ENCODE measurements at places on chromosomes 7 and 10.

DNA sequence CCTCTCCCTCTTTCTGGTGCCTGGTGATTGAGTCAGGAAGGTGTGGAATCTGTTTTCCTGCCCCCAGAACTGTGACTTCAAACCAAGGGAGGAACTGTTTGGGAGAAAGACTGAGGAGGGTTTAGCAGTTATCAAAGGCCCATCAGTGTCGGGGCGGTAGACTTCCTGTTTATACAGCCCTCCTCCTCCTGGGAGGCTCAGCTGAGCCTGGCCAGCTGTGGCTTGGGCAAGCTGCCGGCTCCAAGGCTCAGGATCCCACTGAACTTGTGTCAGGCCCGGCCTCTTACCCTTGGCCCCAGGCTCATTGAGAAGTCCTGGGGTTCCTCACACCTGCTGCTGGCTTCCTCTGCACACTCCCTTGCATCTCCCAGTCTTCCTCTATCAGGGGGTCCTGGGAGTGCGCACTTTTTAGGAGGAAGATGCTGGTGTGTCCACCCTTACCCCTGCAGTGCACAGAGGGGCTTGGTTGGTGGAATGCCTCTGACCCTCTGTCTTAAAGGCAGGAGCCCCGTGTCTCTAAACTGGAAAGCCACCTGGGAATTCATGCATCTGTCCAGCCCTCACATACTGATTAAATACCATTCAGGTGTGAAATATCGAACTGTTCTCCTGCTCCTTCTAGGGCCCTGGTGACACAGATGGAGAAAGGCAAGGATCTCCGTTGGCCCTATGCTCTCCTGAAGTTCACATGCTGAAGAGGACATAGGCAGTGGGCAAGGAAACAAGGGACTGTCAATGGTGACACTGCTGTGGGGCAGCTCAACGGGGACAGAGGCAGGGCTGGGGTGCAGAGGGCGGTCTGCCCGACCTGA is 32.4 kb downstream of the CXCL12 start:
- no peak for ATAC-seq

DNA sequence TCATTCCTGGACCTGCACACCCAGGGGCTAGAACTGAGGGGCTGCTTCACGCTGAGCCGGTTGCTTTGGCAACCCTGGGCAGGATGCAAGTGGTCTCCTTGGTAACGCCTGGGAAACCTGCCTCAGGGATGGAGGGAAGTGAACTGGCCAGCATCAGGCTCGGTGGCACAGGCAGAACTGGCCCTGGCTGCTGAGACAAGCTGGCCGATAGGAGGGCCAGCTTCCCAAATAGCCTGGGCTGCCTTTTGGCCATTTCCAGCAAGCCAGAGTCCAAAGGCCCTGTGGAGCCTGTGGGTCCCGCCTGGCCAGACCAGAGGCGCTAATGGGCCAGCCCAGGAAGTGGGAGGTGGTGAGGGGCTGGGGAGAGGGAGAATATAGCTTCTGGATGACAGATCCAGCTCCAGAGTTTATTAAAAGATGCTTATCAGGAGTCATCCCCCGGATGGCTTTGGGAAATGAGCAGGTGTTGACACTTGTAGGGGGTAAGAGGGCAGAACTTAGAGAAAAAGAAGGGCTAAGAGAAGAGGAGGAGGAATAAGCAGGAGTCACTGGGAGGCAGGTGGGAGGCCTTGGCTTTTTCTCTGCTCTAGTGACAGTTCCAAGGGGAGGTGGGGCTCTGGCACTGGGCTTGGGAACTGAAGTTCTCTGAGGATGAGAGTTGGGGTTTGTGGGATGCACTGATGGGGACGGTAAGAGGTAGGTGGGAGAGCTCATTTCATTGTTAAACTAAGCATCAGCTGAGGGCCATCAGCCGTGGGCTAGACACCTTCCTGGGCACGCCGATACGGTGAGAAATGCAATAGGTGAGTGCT is 9.6 kb downstream of the NEURL1 start:
- ATAC-seq: no peak

- no peak for ATAC-seq
These were observed 137.9 kb downstream of the ELFN1 start for GRCh38 chr7:1807821-1808600.

DNA sequence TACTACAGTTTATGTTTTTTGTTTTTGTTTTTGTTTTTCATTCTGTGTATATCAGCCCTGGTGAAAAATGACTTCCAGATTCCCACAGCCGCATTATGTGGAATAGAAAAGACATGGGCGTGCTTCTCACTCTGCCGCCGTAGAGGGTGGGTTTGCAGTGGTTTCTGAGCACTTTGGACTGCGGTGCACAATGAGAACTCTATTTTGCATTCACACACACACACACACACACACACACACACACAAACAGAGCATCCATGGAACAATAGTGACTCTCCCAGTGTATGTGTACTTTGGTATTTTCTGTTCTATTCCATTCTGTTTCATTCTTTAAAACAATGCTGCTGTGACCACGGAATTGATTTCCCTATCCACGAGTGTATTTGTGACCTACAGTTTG is 657.3 kb upstream of the FOXK1 start:
- ATAC-seq: no peak

DNA sequence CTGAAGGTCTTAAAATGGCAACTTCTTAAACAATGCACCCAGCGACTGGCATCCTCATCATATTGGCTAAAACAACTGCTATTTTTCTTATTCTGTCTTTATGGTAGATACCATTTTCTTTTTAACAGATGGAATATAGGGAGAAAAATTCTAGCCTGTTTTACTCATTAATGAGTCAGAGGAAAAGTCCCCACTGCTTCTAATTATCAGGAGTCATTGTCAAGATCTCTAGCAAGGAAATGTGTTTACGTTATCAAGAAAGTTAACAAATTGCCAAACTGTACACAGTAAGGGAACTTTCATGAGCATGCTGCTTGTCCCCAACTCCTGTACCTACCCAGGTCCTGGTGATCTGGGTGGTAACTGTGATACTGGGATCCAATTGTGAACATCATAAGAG is 117.7 kb upstream of the KIAA1217 start:
- ATAC-seq: no peak

GRCh38 chr10:94192333-94192732 is 170.4 kb downstream of the NOC3L start:
- no peak for ATAC-seq

DNA sequence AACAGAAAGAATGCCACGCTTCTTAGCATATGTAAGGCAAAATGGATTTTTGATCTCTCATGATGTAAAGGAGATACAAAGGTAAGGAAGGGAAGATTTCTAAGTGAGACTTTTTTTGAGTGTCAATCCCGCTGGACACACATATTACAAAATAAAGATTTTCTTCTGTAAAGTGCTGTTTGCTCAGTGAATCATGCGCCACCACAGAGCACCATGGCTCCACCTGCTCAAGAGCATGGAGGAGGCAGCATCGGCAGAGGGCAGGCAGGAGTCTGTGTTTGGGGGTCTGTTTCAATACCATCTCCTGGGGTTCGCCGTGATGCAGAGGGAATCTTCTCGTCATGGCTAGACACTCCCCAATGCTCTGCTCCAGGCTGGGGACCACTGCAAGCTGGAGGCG is 83.5 kb downstream of the ALOX5 start:
- no peak for ATAC-seq

- ATAC-seq: no peak
These were observed 962.8 kb downstream of the DNAJB9 start for GRCh38 chr7:109532262-109532992.

GRCh38 chr7:29794959-29795629 is 11.2 kb upstream of the WIPF3 start:
- ATAC-seq: no peak

- ATAC-seq: no peak
These were observed 62.1 kb upstream of the COL13A1 start for GRCh38 chr10:69739634-69740033.

GRCh38 chr10:49599546-49599945 is 10.6 kb upstream of the SLC18A3 start:
- no peak for ATAC-seq

DNA sequence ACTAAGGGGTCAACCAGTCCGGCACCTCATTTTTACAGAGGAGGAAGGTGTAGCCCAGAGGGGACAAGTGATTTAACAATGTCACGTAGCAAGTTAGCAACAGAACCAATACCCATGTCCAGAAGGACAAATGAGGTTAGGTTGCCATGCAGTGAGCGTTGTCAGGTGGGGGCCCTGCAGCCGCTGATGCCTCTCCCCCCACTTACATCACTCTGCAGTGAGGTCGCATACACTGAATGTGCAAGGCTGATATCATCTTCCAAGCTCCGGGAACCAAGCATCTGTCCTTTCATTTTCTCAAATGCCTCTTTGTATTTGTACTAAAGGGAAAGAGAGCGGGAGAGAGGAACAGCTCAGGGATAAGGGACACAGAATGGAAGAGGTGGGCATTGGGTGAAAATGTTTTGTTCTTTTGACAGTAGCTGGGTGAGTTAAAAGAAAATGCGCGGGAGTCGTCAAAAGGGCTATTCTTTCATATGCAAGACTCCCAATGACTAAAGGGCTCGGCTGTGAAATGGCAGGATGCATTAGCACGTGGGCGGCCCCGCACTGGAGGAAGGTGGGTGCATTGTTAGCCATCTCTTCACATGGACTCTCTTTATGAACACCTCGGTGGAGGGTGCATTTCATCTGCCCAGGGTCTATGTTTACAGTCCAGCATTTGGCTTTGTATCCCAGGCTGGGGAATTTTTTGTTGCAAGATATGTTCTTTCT is 49.7 kb downstream of the NRAP start:
- ATAC-seq: no peak

- ATAC-seq: no peak
These were observed 70.3 kb downstream of the WDR37 start for GRCh38 chr10:1126461-1126860.

DNA sequence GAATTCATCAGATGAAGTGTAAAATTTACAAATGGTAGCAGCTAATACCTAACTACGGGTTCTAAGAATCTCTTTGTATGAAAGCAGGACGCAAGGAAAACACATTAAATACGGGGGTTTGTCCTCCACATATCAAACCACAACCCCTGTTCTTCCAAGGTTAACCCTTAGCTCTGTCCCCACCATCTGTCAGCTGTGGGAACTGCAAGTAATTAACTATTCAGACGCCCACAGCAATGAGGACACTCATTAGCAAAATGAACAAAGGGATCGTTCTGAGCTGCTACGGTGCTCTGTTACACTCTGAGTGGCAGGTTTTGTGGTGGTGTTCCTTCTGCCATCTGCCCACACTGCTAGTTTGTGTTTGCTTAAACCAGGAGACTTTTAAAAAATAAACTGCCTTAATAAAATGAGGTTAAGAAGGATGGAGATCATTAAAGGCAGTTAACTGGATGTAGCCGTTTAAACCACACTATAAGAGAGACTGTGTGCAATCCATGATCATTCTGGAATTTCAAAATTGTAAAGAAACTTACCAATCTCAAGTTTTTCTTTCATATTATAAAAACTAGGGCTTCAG is 51.4 kb downstream of the C10orf67 start:
- ATAC-seq: peak; percentile 50

DNA sequence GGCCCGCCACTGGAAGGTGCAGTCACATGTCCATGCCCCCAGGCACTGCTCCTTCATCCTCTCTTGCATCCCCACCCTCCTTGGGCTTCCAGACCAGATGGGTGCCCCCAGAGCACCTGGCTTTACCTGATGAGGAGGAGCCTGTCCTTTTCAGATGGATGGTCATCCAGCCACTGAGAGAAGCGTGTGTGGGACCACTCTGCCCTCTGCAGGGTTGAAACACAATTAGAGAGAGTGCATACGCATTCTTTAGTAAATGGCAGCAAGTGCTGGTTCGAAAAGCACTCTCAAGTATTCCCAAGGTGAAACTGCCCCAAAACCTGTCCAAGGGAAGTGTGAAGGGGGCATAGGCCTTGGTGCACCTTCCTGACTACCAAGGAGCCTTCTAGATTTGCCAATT is 41.6 kb downstream of the HBP1 start:
- no peak for ATAC-seq

GRCh38 chr7:14236834-14237233 is 247.4 kb upstream of the ETV1 start:
- ATAC-seq: no peak

- ATAC-seq: no peak
These were observed 64.8 kb upstream of the PLPP4 start for GRCh38 chr10:120392245-120392644.

- no peak for ATAC-seq
These were observed 163.7 kb downstream of the SEMA3D start for GRCh38 chr7:85023066-85023712.

DNA sequence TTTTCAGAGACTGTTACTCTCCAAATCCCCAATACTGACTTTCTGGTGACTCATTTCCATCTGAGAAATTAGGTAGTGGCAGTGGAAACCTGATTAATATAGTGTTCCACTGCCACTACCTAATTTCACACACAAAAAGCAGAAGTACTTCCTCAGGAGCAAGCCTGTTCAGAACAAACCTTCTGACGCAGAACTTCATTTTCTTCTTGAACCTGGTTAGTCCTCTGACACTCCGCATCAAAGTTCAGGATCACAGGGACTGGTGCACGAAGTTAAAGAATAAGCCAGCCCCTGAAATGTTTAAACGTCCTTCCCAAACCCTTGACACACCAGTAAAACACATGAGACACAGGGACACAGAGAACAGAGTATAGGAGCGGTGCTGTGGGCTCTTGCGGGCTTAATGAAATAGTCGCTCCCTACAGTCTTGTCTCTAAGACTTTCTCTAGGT is 4.4 kb downstream of the WDR91 start:
- no peak for ATAC-seq

DNA sequence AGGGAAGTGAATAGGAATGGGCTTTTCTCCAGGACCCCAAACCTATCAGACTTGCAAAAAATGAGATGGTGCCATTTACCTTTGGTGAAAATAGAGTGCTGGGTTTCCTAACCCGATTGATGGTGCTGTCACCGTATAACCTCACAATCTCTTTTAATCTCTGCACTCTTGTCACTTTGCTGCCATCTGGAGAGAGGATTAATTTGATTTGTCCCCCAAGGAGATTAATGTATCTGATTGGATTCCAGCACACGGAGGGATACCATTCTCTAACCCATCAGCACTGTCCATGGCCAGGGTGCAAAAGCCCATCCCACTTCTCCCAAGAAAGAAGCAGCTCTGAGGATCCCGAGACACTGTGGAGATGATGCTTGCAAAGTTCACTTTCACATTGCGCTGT is 86.3 kb upstream of the NFE2L3 start:
- no peak for ATAC-seq

GRCh38 chr7:45897042-45897690 is 8.9 kb downstream of the IGFBP1 start:
- ATAC-seq: no peak

DNA sequence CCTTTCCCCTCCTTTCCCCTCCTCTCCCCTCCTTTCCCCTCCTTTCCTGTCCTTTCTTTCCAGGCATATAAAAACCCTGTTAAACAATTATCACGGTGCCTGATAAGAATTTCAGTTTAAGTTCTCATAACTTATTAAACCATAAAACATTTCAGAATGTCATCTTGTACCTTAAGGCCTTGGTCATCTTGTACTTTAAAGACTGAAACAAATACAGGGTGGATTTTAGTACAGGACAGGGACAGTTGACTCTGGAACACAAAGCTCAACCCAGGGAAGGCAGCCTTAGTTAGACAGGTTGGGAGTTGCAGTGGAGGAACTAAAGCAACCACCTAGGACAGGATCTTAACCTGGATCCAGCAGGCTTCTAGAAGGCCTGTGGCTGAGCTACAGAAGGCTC is 1.2 kb downstream of the AGR3 start:
- ATAC-seq: no peak

All from activated T-helper 17 cell treated with anti-CD3 and anti-CD28 coated beads, Interleukin-2, amount 50 U/mL, for 72 hours (primary cell).